DND-41 (cell line): ENCODE measurements at places on chromosomes 5 and 9.

DNA sequence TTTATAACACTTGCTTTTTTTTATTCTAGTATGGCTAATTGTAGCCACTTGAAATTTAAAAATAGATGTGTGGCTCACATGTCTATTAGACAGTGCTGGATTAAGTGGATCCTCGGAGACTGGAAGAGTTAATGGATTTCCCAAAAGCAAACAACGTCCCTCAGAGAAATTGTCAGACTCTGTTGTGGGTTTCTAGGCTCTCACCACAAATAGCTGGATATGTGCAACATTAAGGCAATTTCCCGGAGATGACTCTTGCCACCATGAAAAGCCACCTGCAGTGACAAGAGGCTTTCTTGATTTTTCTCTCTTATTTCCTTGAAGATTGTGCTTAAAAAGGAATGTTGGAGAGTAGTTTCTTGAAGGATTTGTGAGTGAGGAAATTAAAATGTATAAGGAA is 43.2 kb downstream of the TMEM167A start:
- DNase-seq = no peak

DNA sequence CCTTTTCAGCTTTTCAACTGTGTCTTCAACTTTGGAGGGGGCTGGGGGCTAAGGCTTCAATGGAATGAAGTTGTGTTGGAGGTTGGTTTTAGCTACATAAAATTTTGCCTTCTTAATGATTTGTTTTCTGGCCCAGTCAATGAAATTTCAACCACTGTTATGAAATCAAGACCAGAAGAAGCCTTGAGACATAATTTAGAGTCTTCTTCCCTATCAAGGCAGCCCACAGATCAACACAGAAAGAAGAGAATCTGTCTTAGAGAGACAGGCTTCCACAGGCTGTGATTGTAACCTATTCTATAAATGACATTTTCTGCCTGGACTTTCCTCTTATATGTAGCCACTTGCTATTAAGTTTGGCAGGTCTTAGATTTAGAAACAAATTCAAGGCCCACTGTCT is 46.5 kb upstream of the ZSWIM6 start:
- DNase-seq = no peak

- DNase-seq = no peak
Observed at GRCh38 chr5:111810112-111810511, 53.1 kb upstream of the NREP start.

DNA sequence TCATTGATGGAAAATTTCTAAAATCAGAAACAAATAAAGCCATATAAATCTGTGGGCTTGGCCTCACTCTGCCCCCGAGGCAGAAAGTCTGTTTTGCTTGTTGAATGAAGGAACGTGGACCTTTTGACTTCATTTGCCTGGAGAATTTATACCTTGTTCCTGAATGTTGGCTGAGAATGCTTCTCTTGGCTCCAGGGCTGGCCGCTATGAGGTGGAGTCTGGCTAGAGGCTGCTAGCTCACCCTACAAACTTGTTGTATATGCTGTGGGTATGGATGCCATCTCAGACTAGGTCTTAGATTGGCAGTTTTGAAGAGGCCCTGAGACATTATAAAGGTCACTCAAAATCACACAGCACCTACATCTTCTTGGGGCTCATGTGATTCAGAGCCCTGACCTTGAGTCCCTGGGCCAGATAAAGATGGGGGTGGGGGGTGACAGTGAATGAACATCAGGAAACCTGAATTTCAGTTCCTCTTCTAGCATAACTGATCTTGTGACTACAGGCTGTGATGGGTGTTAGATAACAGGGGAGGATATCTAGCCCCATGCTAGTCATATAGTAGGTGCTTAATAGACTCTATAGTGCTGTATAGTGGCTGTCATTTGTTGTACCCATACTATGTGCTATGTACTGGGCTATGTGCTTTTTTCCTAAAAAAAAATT is 2.8 kb downstream of the GM2A start:
- no peak for DNase-seq

GRCh38 chr9:734831-735511 is 106.5 kb upstream of the DMRT1 start:
- no peak for DNase-seq
